ENCODE measurements at places on chromosomes 4 and X.

GRCh38 chr4:54400802-54401201 lies 171.7 kb downstream of the PDGFRA start:
- DNase-seq, result no peak

DNA sequence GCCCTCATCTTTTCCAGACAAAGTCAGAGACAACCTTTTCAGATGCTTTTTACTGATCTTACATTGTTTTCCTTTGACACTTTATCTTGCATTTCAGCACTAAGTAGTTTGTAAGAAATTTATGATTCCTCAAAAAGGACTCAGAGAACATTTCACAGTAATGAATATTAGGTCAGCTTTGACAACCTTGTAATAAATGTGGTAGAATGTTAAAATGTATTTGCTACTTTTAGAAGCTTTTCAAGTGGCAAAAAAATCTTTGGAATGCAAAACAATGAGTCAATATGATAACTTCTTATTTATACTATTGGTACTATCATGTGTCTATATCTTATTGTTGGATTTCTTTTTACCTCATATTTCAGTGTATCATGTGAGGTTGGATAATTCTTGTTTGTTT lies 146.2 kb upstream of the FAT4 start:
- DNase-seq, result no peak

DNA sequence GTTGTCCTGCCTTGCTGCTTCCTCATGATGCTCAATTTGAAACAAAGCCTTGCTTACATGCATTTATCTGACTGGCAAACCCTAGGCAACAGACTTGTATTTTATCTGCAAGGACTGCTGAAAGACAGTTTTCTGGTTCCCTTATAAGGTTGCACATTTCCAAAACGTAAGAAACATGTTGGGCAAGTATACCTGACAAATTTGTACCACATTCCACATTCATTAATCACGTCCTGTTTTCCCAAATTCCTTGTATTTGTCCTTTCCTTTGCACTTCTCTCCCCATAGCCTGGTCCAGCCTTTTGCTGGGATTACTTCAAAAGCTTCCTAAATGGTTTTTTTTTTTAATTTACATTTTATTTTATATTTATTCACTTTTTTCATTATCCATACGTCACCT lies 310.1 kb downstream of the PPP3CA start:
- DNase-seq, result no peak

DNA sequence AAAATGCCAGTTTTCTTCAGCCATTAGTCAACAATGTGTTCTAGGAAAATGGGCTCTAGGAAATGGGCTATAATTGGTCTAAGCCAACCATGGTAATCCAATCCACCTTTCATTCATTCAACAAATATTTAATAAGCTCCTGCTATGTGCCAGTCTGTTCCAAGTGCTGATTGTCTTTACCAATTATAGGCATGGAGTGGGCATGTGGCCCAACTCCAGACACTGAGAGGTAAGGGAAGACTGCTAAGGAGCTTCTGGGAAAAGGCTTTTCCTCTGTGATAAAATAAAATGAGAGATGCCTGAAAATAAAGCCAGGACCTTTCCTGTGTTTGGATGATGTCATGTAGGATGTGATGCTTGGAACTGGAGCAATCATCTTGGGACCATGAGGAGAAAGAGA lies 43.3 kb downstream of the HOPX start:
- DNase-seq, result no peak

Data from T-helper 9 cell (primary cell).